ENCODE measurements at places on chromosomes 5 and 9.

DNA sequence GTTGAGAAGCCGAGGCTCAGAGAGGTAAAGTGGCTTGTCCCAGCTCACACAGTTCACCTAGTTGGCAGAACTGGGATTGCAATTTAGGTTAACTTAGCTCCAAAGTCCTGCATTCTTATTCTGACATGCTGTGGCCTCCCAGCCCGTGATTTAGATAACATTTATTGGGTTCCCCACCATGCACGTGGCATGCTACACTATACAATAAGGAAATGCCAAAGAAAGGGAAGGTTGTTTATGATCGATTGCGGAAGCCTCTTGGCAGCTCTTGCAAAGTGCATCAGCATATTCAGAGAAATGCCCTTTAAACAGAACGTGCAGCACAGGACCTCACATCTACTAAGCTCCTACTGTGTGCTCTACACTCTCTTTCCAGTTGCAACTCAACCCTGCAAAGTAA, 3.2 kb downstream of the NEURL1B start:
- no peak for DNase-seq

GRCh38 chr9:70499621-70500020, 85.2 kb upstream of the KLF9 start:
- no peak for DNase-seq

- DNase-seq: no peak
These were observed 198.4 kb upstream of the MEF2C start for GRCh38 chr5:89081360-89081759.

GRCh38 chr5:133562554-133562953, 49.8 kb downstream of the FSTL4 start:
- no peak for DNase-seq

- DNase-seq: no peak
These were observed 99.3 kb downstream of the KCNIP1 start for GRCh38 chr5:170603109-170603508.

- no peak for DNase-seq
These were observed 73.7 kb upstream of the STK32A start for GRCh38 chr5:147160902-147161700.

DNA sequence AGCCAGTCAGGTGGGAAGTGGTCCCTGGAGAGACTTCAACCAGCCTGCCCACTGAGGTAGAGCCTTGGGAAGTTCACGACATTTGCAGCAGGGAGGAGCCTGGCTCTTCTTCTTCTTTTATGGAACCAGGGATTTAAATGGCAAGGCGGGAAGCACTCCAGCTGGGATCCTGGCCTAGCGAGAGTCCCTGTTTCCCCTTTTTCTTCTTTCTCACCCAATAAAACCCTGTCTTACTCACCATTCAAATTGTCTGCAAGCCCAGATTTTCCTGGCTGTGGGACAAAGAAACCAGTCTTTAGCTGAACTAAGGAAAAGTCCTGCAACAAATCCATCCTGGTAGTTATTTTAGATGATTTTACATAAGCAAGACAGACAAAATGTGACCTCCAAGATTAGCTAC, 503.7 kb downstream of the CDH10 start:
- DNase-seq: no peak

DNA sequence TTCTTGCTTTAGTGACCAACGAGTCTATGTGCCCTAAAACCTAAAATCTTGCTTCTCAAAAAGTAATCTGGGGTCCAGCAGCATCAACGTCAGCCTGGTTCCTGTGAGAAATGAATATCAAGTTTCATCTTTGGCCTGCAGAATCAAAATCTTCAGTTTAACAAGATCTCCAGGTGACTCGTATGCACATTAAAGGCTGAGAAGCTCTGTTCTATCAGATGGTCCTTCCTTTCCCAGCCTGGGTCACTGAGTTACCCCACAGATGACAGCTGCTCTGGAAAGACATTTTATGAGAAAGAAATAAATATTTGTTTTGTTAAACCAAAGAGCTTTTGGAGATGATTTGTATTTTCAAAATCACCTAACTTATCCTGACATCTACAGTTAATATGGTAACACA, 75.8 kb downstream of the ADAMTSL1 start:
- DNase-seq: no peak

DNA sequence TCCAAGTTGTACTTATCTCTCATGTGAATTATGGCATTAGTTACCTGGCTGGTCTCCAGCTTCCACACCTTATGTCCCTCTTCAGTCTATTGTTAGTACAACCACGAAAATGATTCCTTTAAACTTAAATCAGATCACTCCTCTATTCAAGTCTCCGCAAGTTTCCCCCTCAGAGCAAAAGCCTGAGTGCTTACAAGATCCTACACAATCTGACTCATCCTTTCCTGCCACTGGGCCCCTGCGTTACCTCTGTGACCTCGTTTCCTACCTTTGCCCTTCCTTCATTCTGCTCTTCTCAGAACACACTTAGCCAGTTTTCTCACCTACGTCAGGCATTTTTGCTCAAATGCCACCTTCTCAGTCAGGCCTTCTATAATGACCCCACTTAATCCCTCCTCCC, 45.1 kb upstream of the GLIS3 start:
- DNase-seq: no peak

DNA sequence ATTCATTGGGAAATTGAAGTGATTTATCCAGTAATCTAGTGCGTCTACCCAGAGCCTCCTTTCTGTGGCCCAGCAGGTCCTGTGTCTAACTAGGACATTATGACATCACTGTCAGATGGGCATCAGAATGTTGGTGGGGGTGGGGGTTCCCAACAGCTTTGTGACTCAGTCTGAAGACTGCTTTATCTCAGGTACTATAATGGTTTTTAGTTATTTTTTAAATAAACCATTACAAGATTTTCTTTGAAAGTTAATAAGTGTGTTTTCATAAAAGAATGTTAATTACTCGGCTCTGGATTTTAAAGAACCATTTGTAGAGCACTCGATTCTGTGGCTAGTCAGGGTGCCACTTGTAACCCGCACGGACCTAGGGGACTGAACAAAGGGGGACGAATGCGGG, at the start of gene EQTN:
Gene EQTN, minus strand, starts transcription at position 101 of the 400 bp plus-strand sequence. Its CDS starts 95 bp downstream, at position 6.
- no peak for DNase-seq

- DNase-seq: no peak
These were observed 218.1 kb upstream of the CD180 start for GRCh38 chr5:67414712-67415111.

DNA sequence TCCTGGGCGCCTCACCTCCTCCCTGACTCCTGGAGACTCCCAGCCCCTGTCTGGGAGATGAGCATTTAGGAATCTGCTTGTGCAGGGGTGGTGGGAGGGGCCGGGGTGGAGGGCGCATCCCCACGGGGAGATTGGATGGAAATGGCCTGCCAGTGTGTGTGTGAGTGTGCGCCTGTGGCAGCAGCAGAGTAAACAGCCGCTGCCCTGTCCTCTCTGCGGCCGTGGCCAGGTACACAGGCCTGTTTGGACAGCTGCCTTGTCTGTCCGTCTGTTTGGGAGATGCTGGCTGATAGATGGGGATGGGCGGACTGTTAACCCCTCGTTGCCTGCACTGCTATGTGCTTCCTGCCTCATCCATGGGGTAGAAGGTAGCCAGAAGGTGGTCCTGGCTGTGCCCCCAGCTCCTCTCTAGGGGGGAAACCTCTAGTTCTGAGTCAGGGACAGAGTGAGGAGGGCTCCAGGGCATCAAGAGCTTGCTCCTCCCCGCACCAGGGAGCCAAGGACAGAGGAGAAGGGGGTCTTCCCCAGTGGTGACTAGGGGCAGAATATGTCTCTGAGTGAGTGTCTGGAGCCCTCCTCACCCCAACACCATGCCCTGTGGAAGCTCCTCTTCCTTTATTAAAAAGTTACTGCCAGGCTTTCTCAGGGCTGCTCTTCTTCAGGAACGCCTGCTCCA, 60.1 kb downstream of the LMX1B start:
- no peak for DNase-seq

DNA sequence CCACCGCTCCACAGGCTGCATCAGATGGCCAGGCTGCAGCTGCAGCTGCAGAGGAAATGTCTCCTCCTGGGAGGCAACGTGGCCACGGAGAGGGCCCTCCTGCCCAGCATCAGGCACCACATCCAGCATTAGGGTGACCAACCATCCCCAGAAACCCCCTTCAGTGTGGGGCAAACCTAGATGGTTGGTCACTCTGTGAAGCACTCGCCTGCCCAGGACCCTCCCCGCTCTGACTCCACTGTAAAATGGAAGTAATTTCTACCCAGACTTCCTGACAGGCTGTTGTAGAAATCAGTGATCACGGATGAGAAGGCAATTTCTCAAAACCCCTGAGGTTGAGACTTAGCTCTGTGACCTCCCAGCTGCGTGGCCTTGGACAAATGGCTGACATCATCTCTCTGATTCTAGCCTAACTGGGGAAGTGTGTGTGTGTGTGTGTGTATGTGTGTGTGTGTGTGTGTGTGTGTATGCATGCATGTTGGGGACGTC, 31.6 kb downstream of the B4GALT1 start:
- no peak for DNase-seq

DNA sequence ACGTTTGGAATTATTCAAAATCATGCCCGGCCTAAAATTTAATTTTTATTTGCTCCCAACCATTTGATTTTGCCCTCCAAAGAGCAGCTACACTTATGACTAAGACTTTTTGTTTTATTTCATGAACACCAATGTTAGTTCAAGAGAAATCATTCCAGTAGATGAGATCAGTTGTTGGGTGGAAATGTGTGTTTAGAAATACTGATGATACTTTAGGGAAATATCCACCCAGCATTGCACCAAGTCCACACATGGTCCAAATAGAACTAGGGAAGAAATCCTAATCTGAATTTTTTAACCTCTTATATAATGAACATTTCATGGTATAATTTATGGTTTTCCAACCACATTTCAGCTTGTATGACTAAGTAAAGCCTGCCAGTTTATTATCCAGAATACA, 28.3 kb upstream of the GOLPH3 start:
- DNase-seq: no peak

DNA sequence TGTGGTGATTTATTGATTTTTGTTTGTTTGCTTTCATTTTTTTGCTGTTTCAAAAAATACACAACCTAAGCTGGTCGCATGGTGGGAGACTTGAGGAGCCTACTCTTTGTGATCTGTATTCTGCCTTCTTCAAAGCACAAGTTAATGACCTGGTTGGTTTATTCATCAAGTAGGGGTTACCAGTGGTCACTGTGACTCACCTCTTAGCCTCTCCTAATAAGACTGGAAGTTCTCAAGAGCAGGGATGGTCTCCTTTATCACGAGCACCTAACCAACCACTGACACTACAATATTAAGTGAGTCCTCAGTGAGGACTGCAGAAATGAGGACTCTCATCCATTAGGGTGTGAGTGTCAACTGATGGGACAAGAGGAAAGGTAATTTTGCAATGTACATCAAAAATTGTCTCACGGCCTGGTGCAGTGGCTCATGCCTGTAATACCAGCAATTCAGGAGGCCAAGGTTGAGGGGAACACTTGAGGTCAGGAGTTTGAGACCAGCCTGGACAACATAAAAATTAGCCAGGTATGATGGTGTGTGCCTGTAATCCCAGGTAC, 13.6 kb upstream of the MTMR12 start:
- no peak for DNase-seq

DNA sequence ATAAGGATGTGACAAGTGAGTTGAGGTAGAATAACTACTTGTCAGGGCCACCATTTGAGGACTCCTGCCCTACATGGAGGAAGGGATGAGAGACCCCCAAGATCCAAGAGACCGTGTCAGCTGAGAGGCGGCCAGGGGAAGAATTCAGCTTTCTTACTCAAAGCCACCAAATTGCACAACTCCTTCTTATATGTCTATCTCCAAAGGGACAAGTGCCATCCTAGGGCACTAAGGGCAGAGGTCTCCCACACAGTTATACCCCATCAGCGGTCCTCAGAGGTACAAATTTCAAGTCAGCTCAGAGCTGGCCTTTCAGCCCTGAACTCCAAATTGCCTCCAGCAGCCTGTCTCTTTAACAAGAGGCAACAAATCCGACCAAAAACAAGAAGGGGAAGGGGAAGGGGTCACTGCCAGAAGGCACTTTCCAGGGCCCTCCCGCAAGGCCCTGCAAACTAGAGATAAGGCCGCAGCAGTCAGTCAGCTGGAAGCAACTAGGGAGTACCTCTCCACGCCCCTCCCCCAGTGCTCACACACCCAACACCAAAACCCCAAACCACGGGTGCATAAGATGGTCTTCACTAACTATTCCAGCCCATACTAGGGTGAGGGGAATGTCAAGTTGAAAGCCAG, 6.1 kb upstream of the STOML2 start:
- no peak for DNase-seq

GRCh38 chr5:78923622-78923970, 61.5 kb downstream of the ARSB start:
- DNase-seq: no peak

DNA sequence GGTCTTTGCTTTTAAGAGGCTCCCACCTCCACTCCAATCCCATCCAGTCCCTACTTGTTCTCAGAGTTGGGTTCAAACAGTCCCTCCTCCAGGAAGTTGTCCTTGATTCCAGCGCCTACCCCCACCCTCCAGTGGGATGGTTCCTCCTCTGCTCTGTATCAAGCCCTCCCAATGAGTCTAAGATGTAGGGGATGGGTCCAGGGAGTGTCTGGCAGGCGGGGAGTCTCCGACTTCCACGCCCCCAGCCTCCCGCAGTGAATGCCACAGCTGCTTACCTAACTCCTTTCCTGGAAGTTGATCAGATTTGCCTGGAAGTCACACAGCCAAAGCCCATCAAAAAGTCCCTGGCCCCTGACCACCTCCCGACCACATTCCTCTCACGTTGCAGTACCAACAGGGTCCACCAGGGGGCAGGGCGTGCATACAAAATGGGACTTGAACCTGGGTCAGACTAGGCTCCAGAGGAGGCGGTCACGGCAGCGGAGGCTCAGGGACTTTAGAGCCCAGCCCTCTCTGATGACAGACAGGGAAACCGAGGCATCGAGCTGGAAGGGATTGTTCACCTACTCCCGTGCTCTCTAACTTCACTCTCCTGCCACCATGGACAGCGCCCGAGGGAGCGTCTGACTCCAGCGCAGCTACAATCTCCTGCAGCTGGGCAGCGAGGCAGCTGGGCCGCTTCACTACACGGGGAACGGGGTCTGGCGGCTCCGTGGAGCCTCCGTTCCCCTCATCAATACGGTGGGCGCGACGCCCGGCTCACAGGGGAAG, 25.0 kb upstream of the TDRD7 start:
- peak; percentile 75 for DNase-seq

DNA sequence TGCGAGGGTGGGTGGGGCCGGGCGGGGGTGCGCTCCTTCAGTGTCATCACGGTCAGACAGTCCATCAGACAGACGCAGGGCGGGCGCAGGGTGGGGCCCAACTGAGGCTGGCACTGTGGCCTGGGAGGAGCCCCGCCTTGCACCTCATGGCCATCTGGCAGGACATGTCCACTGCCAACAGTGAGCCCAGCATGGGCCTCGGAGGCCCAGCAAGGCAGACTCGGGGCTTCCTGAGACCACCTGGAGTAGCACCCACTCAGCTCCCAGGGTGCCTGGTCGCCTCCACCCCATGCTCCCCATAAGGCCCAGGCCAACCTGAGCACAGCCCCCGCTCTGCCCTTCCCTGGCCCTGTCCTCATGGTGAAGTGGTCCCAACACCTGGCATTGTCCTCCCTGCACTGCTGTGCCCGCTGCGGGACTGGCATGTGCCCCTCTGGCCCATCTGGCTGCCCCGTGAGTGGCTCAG, 8.5 kb upstream of the GPSM1 start:
- DNase-seq: no peak

DNA sequence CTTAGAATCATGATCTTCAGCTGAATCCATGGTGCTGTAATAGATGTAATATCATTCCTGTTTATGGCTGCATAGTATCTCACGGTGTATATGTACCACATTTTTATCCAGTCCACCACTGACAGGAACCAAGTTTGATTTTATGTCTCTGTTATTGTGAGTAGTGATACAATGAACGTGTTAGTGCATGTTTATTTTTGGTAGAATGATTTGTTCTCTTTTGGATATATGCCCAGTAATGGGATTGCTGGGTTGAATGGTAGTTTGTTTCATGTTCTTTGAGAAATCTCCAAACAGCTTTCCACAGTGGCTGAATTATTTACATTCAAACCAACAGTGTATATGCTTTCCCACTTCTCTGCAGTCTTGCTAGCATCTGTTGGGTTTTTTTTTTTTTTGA, 175.1 kb upstream of the CDH10 start:
- DNase-seq: no peak

All from stimulated activated CD8-positive, alpha-beta memory T cell treated with anti-CD3 and anti-CD28 coated beads, Interleukin-7, amount 100 ng/mL, for 24 hours (primary cell).